ENCODE measurements at places on chromosomes 13 and 19. TPM values are rescaled to one million over a fixed set of nuclear protein-coding genes. Genes with fewer than 3 reads are reported as not detected.
A peak's percentile ranks its signal among the peaks of the same experiment; 100 is the strongest.

GRCh38 chr13:20190481-20191310 lies 2.0 kb downstream of the GJB2 start:
- H3K27ac ChIP-seq: no peak overlapping the region
- H3K4me3 ChIP-seq: no peak overlapping the region
- DNase-seq: no peak
- peaks cover 45% of the 10 kb centered on the region for H3K27me3 ChIP-seq

- peak overlapping the region; percentile 99 for H3K27ac ChIP-seq
- no peaks in the 10 kb centered on the region for H3K27me3 ChIP-seq
- peaks cover 11% of the 10 kb centered on the region for H3K36me3 ChIP-seq
- peaks cover 50% of the 10 kb centered on the region for H3K4me1 ChIP-seq
These were observed 4.0 kb downstream of the TPGS1 start for GRCh38 chr19:511101-511851.

DNA sequence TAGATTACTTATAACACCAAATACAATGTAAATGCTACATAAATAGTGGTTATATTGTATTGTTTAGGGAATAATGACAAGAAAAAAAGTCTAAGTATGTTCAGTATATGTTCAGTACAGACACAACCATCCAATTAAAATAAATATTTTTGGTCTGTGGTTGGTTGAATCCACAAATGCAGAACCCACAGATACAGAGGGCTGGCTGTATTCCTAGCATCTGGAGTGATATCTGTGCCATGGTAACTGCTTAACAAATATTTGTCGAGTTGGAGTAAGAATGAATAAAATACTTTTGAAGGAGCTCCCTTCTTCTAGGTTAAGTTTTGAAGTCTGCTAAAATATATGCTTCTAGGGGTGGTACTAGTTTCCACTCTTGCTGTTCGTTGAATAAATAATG lies 241.0 kb downstream of the KLF5 start:
- H3K36me3 ChIP-seq: no peaks in the 10 kb centered on the region
- H3K27me3 ChIP-seq: no peaks in the 10 kb centered on the region
- no peak for DNase-seq
- H3K27ac ChIP-seq: no peak overlapping the region

- peaks cover 26% of the 10 kb centered on the region for H3K4me1 ChIP-seq
- H3K27me3 ChIP-seq: peaks cover 5% of the 10 kb centered on the region
- H3K27ac ChIP-seq: no peak overlapping the region
- H3K36me3 ChIP-seq: peaks cover 24% of the 10 kb centered on the region
- no peak overlapping the region for H3K4me3 ChIP-seq
- DNase-seq: no peak
These were observed 647 bp downstream of the RNF225 start for GRCh38 chr19:58395979-58396627.

- DNase-seq: no peak
- H3K36me3 ChIP-seq: peaks cover 34% of the 10 kb centered on the region
- H3K4me3 ChIP-seq: no peak overlapping the region
These were observed 51.9 kb downstream of the SLAIN1 start for GRCh38 chr13:77749344-77749880.

DNA sequence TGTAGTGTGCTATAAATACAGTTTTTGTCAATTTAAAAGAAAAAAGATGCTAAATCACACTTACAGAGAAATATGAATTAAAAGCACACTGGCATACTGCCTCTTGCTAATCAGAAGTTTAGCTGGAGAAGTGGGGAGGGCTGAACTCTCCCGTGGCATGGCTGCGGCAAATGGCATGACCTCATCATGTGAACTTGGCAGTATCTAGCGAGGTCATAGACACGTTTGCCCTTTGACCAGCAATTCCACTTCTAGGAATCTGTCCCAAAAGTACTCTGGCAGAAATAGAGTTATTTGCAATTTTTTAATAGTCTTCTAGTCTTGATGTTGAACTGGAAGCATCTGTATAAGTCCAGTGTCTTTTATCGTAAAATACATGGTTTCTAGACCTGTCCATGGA lies 42.0 kb upstream of the MCF2L start:
- no peak overlapping the region for H3K4me3 ChIP-seq
- no peaks in the 10 kb centered on the region for H3K4me1 ChIP-seq
- peaks cover 30% of the 10 kb centered on the region for H3K27me3 ChIP-seq

The OXGR1 gene
- total RNA-seq: not detected

The C13orf42 gene
- not detected for total RNA-seq

The CBARP gene
- 1.8 TPM for total RNA-seq

DNA sequence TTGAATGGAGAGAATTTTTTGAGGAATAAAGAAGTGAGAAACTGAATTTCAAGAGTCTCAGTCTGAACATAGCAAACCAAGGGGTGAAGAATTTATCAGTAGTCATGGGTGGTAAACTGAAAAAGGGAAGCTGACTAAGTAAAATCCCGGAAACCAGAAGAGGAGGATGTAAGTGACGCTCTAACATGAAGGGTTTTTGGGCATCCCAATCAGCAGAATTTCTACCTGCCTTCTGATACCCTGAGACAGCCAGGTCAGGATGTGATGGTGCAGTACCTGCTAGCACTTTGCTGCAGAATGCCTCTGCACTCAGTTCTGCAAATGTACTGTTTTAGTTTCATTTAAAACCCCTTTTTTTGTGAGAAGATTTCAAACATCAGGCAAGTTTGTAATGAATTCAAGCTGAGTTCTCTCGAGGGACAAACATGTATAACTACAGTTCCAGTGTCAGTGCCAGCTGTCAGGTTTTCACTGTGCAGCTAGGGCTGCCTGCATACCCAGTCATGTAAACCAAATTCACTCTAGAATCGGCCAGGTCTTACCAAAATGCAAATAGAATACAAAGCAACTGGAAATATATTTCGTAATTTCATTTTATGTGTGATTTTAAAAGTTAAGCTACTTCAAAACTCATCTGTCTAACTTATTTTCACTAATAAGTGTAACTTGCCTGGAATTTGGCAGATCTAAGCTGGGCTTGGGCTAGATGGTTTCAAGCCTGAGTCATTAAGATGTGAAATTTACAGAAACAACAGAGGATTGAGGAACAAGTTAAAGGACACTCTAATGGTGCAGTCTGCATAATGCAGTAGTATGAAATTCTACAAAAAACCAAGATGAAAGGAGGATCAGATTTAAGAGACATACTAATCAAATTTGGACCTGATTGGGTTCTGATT lies 13.8 kb downstream of the METTL21C start:
- peaks cover 41% of the 10 kb centered on the region for H3K4me1 ChIP-seq
- peaks cover 29% of the 10 kb centered on the region for H3K36me3 ChIP-seq
- no peaks in the 10 kb centered on the region for H3K27me3 ChIP-seq
- H3K4me3 ChIP-seq: peak overlapping the region; percentile 35

DNA sequence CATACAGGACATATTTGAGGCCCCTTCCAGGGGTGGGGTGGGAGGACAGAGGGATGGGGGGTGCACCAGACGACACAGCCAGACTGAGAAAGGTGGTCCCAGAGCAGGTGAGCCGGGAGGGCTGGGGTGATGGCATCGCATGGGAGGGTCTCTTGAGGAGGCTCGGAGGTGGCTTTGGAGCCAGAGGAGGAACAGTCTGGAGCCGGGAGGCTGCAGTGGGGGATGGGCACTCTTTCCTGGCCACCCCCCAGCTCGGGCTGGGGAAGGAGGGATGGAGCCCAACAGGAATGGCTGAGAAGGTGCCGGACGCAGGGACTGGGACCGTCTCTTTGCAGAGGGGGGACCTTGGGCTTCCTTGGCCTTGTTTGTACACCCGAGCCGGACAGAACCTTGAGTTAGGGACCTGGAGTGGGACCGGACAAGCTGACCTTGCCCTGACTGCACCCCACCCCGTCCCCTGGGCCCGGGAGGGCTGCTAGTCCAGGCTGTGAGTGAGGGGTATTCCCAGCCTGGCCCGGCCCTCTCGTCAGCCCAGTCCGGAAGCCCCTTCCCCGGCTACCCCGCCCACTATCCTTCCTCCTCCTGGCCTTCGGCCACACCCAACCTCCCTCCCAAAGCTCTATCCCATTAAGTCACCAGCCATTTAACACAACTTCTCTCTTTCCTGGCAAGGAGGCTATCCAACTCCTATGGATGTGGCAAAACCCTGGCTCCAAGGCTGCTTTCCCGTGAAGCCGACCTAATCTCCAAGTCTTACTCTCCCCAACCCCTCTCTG lies 816 bp upstream of the TBXA2R start:
- peaks cover 2% of the 10 kb centered on the region for H3K27me3 ChIP-seq
- no peak for DNase-seq
- peak overlapping the region; percentile 34 for H3K4me3 ChIP-seq
- H3K27ac ChIP-seq: no peak overlapping the region
- peaks cover 5% of the 10 kb centered on the region for H3K4me1 ChIP-seq
- H3K36me3 ChIP-seq: peaks cover 5% of the 10 kb centered on the region

GRCh38 chr19:14533450-14533849 lies 4.1 kb downstream of the TECR start:
- peaks cover 6% of the 10 kb centered on the region for H3K36me3 ChIP-seq
- no peak for DNase-seq

DNA sequence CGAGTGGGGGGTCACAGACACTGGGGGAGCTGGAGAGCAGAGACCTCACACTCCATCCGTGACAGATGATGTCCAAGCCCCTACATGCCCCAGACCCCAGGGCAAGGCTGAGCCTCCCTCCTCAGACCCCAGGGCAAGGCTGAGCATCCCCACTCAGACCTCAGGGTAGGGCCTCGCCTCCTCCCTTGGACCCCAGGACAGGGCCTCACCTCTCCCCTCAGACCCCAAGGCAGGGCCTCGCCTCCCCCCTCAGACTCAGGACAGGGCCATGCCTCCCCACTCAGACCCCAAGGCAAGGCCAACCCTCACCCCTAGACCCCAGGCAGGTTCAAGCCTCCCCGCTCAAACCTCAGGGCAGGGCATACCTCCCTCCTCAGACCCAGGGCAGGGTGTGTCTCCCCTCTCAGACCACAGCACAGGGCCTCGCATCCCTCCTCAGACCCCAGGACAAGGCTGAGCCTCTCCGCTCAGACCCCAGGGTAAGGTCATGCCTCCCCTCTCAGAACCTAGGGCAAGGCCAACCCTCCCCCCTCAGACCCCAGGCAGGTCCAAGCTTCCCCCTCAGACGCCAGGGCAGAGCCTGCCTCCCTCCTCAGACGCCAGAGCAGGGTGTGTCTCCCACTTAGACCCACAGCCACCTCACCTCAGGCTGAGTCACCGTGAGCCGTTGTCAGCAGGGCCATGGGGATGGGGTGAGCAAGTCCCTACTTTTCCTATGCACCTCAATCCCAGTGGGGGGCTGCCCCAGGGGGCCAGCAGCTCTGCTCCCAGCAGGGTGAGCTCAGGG lies 1.7 kb upstream of the S1PR4 start:
- peaks cover 27% of the 10 kb centered on the region for H3K36me3 ChIP-seq
- peak; percentile 62 for DNase-seq
- H3K4me1 ChIP-seq: peaks cover 27% of the 10 kb centered on the region
- peaks cover 2% of the 10 kb centered on the region for H3K27me3 ChIP-seq
- H3K27ac ChIP-seq: peak overlapping the region; percentile 90
- peak overlapping the region; percentile 87 for H3K4me3 ChIP-seq

The POLRMT gene
- total RNA-seq: 104 TPM

All from activated T-helper 1 cell treated with anti-CD3 and anti-CD28 coated beads, Interleukin-12 subunit alpha, Interleukin-12 subunit beta, Interleukin-2, Interleukin-4 antibody, amounts not matched to agents 30 ng/mL and 10 ng/mL and 1 ng/mL, durations not matched to agents 14 hours and 24 hours and 36 hours (primary cell).